ENCODE measurements at places on chromosomes 16 and 17. TPM values are rescaled to one million over a fixed set of nuclear protein-coding genes. Genes with fewer than 3 reads are reported as not detected.
A peak's percentile ranks its signal among the peaks of the same experiment; 100 is the strongest.

Gene DUS2
- 31.7 TPM for total RNA-seq

Gene KRTAP4-1
- not detected for total RNA-seq

Gene TP53
- 119 TPM for total RNA-seq

Gene KCNJ2
- total RNA-seq = not detected

Gene KRT222
- not detected for total RNA-seq

Gene GRAP
- total RNA-seq = not detected

Gene CES1
- 0.86 TPM for total RNA-seq

Gene STX1B
- total RNA-seq = 1.3 TPM

Gene AIPL1
- not detected for total RNA-seq

Gene SPATA32
- total RNA-seq = 0.85 TPM

DNA sequence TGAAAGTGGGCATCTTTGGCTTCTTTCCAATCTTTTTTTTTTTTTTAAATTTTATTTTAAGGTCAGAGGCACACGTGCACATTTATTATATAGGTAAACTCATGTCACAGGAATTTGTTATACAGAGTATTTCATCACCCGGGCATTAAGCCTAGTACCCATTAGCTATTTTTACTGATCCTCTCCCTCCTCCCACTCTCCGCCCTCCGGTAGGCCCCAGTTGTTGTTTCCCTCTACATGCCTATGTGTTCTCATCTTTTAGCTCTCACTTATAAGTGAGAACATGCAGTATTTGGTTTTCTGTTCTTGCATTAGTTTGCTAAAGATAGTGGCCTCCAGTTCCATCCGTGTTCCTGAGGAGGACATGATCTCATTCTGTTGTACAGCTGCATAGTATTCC, 108.5 kb downstream of the CYB561 start:
- no peak for DNase-seq

DNA sequence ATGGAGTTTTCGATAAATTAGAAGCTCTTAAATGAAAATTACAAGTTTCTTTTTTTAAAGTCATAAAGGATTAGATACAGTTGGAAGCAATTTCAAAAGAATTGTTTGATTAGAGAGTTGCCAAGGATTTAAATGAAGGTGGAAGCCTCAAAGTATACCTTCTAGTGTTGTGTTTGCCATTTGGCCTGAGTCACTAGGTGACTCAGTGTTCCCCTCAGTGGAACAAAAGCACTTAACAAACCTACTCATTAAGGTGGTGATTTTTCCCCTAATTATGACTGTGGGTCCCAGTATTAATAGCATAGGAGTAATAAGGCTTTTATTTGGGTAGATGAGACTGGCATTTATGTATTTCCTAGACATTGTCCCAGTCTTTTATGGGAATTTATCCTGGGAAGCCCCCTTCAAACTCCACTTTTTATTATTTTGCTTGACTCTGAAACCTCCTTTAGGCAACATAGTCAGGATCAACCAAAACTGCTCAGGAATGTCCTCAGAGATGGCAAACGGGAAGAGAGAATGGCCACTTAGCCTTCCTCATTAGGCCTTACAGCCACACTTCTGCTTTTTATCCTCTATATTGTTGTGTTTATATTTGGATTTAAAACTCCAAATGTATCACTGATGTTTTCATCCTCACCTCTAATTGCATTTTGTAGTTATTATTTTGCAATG, 161.0 kb downstream of the FTO start:
- DNase-seq = peak; percentile 5

DNA sequence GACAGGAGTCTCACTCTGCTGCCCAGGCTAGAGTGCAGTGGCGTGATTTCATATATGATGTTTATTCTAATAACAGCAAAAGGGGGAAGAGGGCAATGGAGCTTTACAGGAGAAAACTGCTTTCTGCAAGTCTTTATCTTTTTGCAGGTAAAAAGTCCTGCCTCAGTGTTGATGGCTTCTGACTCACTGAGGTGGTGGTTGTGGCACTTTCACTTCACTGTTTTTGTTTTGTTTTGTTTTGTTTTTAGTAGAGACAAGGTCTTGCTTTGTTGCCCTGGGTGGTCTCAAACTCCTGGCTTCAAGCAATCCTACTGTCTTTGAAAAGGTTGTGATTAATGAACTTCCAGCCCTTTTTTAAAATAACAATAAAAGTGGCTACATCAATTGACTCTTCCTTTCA, 68.0 kb upstream of the TBC1D3K start:
- DNase-seq = no peak

- peak; percentile 59 for DNase-seq
Observed at GRCh38 chr16:50671644-50672260, 9.4 kb downstream of the SNX20 start.

- no peak for DNase-seq
Observed at GRCh38 chr16:56814537-56815432, 50.2 kb upstream of the SLC12A3 start.

- no peak for DNase-seq
Observed at GRCh38 chr17:21164620-21165019, 37.9 kb downstream of the DHRS7B start.

- peak; percentile 26 for DNase-seq
Observed at GRCh38 chr17:43468691-43469139, 15.1 kb upstream of the DHX8 start.

GRCh38 chr17:44587339-44587738, 30.1 kb downstream of the FZD2 start:
- peak; percentile 90 for DNase-seq

DNA sequence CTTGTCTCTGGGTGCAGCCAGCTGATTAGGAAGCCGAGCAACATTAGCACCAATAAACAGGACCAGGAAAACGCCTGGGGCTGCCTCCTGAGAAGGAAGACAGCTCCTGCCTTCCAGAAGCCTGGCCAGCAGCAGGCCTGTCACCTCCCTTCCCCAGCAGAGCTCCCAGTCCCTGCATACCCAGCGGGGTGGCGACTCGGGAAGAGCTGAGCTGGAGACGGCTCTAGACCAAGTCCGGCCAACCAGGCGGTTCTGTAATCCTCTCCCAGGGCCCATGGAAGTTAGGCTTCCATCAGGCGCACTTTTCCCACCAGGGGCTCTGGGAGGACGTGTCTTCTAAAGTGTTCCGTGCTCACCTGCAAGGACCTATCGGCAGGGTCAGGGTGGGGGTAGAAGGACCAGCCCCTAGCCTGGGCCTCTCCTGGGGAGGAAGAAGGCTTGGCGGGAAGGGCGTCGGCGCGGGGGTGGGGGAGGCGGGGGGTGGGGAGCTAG, 12.0 kb upstream of the CLUH start:
- DNase-seq = no peak

DNA sequence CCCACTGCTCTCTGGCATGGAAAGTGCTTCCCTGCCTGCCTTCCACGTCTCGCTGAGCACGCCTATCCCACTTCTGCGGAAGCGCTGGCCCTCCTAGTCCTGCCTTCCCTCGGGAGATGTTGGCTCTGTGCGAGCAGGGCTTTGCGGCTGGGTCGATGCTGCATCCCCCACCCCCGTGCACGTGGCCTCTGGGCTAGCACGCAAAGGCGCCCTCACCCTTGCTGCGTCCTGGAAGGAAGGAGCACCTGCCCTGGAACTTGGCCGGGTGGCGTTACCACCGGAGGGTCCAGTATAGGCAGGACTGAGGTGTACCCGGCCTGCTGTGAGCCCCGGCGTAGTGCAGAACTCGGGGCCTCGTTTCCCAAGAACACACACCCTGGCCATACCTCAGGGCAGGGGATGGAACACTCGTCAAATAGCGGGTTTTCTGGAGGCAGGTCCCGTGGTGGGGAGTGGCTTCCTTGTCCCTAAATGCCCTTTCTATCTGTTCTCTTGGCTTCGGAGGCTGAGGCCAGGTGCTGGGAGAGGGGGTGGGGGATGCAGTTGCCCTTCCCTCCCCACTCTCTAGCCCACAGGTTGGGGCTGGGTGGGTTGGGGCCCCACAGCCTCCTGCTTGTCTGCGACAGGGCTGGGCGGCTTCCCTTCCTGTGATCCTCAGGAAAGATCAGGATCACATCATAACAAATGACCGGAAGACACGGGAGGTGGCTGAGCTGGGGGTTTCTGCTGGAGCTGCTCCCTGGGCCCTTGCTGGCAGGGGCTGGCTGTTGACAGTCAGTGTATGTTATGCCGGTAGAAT, 17.4 kb downstream of the BAIAP2 start:
- DNase-seq = no peak

GRCh38 chr17:35568561-35568960, 7.9 kb upstream of the SLFN14 start:
- DNase-seq = peak; percentile 36

DNA sequence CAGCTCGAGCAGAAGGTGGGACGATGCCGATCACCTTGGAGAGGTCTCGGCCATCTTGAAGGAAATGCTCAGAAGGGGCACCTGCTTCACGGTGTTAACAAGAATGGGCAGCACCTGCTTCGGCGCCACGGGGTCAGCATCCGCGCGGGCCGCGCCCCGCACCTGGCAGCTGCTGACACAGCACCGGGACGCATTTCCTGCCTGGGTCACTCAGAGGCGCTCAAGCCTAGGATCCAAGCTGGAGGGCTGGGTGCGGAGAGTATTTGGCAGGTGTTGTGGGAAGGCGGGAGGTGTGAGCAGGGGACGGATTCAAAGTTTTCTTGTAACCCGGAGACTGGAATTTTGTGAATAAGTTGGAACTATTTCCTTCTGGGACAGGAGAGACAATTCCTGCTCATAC, 39.3 kb upstream of the AKTIP start:
- no peak for DNase-seq

DNA sequence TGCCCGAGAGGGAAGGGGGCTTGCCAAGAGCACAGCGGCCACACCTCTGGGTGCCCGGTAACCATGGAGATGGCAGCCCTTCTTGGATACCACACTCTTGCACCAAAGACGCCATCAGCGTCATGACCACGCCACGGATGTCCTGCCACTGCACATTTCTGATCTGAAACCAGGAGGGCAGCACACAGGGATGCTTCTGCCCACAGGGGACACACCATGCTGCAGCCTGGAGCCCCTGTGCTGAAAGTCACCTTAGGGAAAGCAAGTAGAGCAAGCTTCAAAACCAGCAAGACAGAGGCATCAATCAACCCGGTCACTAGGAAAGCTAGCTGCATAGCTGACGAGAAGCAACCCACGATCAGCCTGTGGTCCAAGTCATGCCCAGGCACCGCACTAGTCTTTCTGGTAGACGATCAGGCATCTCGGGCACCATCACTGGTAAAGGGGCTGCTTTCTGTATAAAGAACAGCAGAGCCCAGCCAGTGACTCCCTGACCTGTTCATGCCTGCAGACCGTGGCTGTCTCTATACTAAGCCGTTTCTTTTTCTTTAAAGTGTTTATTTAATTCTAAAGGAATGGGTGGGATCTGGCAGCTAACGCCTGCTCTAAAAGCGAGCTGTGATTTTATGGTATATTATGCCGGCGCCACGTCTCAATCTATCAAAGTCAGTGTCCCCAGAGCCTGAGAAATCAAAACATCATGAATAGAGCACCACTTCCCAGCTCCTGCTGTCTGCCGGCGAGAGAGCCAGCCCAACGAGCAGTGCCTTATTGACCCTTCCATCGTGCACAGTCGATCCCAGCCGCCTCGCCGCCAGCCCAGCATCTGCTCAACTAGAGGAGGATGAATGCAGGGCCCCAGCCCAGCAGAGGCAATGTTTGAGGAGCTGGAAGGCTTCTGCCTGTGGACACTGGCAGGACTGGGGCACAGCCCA, 244.7 kb downstream of the RBFOX3 start:
- DNase-seq = no peak

GRCh38 chr16:86212706-86213436, 297.5 kb upstream of the FOXF1 start:
- DNase-seq = no peak

DNA sequence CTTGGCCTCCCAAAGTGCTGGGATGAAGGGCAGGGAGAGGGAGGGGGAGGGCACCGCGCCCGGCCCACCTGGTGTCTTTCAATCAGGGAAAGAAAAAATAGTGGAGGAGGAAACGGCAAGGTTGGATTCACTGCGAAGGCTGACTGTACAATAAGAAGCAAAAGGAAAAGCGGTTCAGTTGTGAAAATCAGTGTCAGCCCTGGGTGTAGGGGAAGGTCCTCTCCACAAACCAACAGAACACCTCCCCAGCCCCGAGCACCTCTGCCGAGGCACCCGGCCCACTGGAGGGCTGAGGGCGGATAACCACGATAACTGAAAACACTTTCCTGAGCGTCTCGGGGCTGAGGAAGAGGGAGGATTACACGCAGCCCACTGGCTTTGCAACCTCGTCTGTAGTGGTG, 1.4 kb upstream of the SPG7 start:
- DNase-seq = peak; percentile 22

- DNase-seq = no peak
Observed at GRCh38 chr17:21467739-21468490, 91.8 kb downstream of the KCNJ12 start.

DNA sequence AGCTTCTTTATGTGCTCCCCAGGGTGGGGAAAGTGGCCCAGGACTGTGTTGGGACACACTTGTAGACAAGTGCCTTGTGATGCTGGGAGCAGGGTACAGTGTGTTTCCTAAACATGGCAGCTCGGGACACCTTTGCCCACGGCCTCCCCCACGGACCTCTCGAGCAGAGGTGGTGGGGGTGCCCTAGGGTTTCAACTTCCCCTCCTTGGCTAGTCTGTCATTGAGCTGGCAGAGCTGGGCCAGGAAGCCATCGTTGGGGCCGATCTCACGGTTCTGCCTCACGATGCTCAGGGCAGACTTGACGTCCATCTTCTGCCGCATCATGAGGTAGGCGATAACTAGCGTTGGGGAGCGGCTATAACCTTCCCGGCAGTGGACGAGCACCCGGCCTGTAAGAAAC, 9.4 kb downstream of the DUSP3 start:
- no peak for DNase-seq

GRCh38 chr16:67933805-67934204, 2.1 kb upstream of the CTRL start:
- DNase-seq = no peak

GRCh38 chr17:76997981-76998531, 129.9 kb downstream of the MGAT5B start:
- DNase-seq = no peak

DNA sequence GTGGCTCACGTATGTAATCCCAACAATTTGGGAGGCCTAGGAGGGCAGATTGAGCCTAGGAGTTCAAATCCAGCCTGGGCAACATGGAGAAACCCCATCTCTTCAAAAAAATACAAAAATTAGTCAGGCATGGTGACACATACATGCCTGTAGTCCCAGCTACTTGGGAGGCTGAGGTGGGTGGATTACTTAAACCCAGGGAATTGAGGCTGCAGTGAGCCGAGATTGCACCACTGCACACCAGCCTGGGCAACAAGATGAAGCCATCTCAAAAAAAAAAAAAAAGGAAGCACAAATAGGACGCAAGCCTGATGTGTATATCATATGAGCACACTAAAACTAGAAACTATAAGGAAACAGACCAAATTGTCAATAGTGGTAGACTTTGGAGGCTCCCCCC, 17.1 kb upstream of the FLCN start:
- no peak for DNase-seq

GRCh38 chr16:27596411-27596810, 46.5 kb downstream of the KATNIP start:
- DNase-seq = no peak

GRCh38 chr17:3665834-3666233, 2.5 kb downstream of the TAX1BP3 start:
- no peak for DNase-seq

- DNase-seq = no peak
Observed at GRCh38 chr17:49931416-49932137, 37.4 kb upstream of the DLX4 start.

GRCh38 chr16:85052536-85052935, 24.9 kb downstream of the KIAA0513 start:
- no peak for DNase-seq
